ENCODE measurements at places on chromosomes 3 and 15. TPM values are rescaled to one million over a fixed set of nuclear protein-coding genes. Genes with fewer than 3 reads are reported as not detected.

- H3K36me3 ChIP-seq: no peaks in the 10 kb centered on the region
- H3K27me3 ChIP-seq: peaks cover 19% of the 10 kb centered on the region
- no peak overlapping the region for H3K27ac ChIP-seq
- ATAC-seq: no peak
- no peak overlapping the region for H3K4me3 ChIP-seq
Observed at GRCh38 chr15:87826119-87826747, 430.3 kb downstream of the NTRK3 start.

GRCh38 chr15:101436526-101436925 is 53.0 kb downstream of the PCSK6 start:
- no peak overlapping the region for H3K4me3 ChIP-seq
- peaks cover 15% of the 10 kb centered on the region for H3K27me3 ChIP-seq
- no peak overlapping the region for H3K27ac ChIP-seq
- no peaks in the 10 kb centered on the region for H3K4me1 ChIP-seq
- no peak for ATAC-seq

DNA sequence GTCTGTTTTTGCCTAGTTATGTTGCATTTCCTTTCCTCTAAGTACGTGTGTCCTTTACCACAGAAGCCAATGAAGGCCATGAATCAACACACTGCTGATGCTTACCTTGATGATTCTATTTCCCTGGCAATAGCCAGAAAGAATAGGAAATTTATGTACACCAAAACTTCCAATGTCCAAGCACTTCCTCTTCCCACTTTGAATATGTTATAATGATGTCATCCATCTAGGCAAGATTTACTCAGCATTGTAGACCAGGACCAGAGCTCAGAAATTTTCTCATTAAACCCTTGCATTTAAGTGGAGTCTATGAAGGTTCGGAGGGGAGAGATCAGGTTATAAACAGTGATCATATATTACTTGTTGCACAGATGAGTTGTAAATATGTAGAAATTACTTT is 126.0 kb downstream of the THRB start:
- no peak overlapping the region for H3K4me3 ChIP-seq
- H3K36me3 ChIP-seq: no peaks in the 10 kb centered on the region
- no peak for ATAC-seq
- H3K27ac ChIP-seq: no peak overlapping the region
- H3K4me1 ChIP-seq: no peaks in the 10 kb centered on the region

GRCh38 chr3:168025076-168025475 is 70.6 kb downstream of the GOLIM4 start:
- H3K36me3 ChIP-seq: no peaks in the 10 kb centered on the region
- H3K27ac ChIP-seq: peak overlapping the region; percentile 63

DNA sequence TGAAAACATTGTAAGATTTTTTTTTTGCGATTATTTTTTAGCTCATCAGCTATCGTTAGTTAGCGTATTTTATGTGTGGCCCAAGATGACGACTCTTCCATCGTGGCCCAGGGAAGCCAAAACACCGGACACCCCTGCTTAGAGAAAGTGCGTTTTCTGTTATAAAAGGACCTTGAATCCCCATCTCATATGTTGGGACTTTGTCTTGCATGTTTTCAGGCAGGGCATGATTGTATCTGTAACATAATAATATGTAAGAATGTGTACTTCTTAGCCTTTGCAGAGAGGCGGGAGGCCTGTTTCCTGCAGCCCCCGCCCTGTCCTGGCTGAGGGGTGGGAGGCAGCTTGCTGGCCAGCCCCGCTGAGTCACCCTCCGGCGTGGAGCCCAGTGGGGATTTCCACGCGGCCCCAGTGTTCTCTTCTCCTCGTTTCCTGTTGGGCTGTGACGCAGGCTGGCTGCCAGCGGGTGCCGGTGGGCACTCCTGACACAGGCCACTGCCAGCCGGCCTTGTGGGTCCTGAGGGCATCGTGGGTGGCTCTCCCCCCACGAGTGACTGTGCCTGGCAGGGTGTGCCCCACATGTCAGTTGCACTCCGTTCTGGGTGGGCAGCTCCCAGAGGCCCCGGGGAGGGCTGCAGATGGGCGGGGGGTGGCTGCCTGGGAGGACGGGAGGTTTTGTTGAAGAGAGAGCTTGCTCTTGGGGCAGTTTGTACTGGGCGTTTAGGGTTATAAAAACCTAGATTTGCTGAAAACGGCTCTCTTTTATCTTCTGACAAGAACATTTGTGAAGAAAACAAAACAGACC is 55.6 kb downstream of the SMAD3 start:
- H3K27me3 ChIP-seq: no peaks in the 10 kb centered on the region
- H3K27ac ChIP-seq: peak overlapping the region; percentile 95
- peaks cover 52% of the 10 kb centered on the region for H3K36me3 ChIP-seq
- peaks cover 62% of the 10 kb centered on the region for H3K4me1 ChIP-seq

Gene IL5RA
- not detected for total RNA-seq

Gene THSD4
- 0.08 TPM for total RNA-seq

Gene ADAMTSL3
- total RNA-seq: not detected

- H3K4me1 ChIP-seq: peaks cover 7% of the 10 kb centered on the region
- ATAC-seq: no peak
- no peak overlapping the region for H3K4me3 ChIP-seq
- H3K27me3 ChIP-seq: no peaks in the 10 kb centered on the region
- H3K27ac ChIP-seq: no peak overlapping the region
- H3K36me3 ChIP-seq: peaks cover 68% of the 10 kb centered on the region
Observed at GRCh38 chr15:34357653-34358052, 9.3 kb downstream of the LPCAT4 start.

DNA sequence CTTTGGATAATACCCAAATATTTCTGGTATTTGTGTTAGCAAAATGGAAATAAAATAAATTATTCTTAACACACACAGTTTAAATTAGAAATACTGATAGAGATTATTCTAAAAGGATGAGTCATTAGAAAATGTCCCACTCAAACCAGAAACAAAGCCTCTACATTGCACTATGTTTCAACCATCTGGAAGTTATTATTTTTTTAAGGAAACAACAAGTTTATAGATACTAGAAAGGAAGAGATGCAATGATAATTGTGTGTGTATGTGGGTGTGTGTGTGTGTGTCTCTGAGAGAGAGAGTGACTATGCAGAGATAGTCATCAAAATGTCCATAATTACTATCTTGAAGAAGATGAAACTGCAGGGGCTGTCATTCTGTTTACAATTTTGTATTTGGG is 1340.5 kb downstream of the ROBO1 start:
- ATAC-seq: no peak
- no peaks in the 10 kb centered on the region for H3K4me1 ChIP-seq
- H3K4me3 ChIP-seq: no peak overlapping the region
- no peaks in the 10 kb centered on the region for H3K36me3 ChIP-seq
- no peak overlapping the region for H3K27ac ChIP-seq

DNA sequence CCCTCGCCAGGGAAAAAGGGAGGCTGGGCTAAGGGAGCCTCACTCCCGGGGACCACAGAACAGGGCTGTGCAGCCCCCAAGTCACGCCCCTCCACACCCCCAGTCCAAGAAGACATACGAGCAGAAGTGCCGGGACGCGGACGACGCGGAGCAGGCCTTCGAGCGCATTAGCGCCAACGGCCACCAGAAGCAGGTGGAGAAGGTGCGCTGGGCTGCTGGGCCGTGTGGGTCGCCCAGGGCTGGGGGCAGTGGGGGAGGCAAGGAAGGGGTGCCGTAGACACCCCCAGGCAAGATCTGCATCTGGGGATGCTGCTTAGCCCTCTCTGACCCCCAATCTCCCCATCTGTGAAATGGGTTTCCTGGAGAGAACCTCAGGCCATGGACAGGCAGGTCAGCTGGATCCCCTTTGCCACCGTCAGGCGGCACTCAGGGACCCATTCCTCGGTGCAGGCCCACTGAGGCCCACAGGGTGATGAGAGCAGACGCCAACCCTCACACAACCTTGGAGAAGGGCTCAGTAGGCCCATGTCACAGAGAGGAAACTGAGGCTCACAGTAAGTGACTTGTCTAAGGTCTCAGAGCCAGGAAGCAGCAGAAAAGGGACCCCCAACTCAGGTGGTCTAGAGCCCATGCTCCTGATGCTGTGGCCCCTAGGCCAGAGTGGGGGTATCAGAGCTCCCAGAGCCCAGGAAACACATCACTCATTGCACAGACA is 33.7 kb downstream of the PSTPIP1 start:
- H3K27me3 ChIP-seq: no peaks in the 10 kb centered on the region
- H3K36me3 ChIP-seq: peaks cover 49% of the 10 kb centered on the region
- peaks cover under 1% of the 10 kb centered on the region for H3K4me1 ChIP-seq
- no peak for ATAC-seq
- H3K27ac ChIP-seq: peak overlapping the region; percentile 61

Gene MOBP
- not detected for total RNA-seq

- ATAC-seq: peak; percentile 23
- no peak overlapping the region for H3K27ac ChIP-seq
- peaks cover 26% of the 10 kb centered on the region for H3K27me3 ChIP-seq
- H3K36me3 ChIP-seq: no peaks in the 10 kb centered on the region
- H3K4me3 ChIP-seq: no peak overlapping the region
- H3K4me1 ChIP-seq: peaks cover 5% of the 10 kb centered on the region
Observed at GRCh38 chr15:69508659-69509058, 56.0 kb downstream of the RPLP1 start.

- peak overlapping the region; percentile 23 for H3K27ac ChIP-seq
- H3K36me3 ChIP-seq: peaks cover 94% of the 10 kb centered on the region
- no peak overlapping the region for H3K4me3 ChIP-seq
- H3K27me3 ChIP-seq: no peaks in the 10 kb centered on the region
Observed at GRCh38 chr3:47337656-47338055, 43.2 kb upstream of the PTPN23 start.

Gene KLHL25
- total RNA-seq: 4.6 TPM

GRCh38 chr15:92101708-92102394 is 248.3 kb downstream of the SLCO3A1 start:
- H3K27me3 ChIP-seq: no peaks in the 10 kb centered on the region
- H3K4me1 ChIP-seq: peaks cover 21% of the 10 kb centered on the region
- peak; percentile 51 for ATAC-seq
- peak overlapping the region; percentile 57 for H3K4me3 ChIP-seq
- peaks cover 13% of the 10 kb centered on the region for H3K36me3 ChIP-seq
- peak overlapping the region; percentile 79 for H3K27ac ChIP-seq

DNA sequence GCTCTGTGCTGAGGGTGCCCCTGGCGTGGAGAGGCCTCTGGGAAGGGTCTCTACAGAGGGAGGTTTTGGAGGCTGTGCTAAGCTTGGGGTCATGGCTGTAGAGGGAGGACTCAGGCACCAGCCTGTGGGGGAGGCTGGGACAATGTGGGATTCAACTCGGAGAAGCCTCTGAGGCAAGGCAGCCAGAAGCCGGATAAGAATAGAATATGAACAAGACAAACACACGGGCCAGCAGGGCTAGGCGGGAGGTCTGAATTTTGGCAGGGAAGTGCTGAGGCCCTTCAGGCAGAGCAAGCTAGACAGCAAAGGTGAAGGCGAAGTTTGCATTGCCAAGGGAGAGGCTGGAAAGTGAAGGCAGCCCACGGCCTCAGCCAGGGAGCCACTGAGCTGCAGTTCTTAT is 612.1 kb upstream of the NR2F2 start:
- no peaks in the 10 kb centered on the region for H3K4me1 ChIP-seq
- H3K36me3 ChIP-seq: no peaks in the 10 kb centered on the region
- ATAC-seq: no peak
- H3K27me3 ChIP-seq: no peaks in the 10 kb centered on the region
- H3K27ac ChIP-seq: no peak overlapping the region
- H3K4me3 ChIP-seq: no peak overlapping the region

Gene BUB1B
- 99.5 TPM for total RNA-seq

- H3K4me1 ChIP-seq: peaks cover 7% of the 10 kb centered on the region
- peaks cover 3% of the 10 kb centered on the region for H3K27me3 ChIP-seq
- no peaks in the 10 kb centered on the region for H3K36me3 ChIP-seq
- ATAC-seq: no peak
- no peak overlapping the region for H3K4me3 ChIP-seq
- no peak overlapping the region for H3K27ac ChIP-seq
Observed at GRCh38 chr15:93929375-93930094, 301.8 kb upstream of the MCTP2 start.

Gene GP5
- total RNA-seq: 1.4 TPM

DNA sequence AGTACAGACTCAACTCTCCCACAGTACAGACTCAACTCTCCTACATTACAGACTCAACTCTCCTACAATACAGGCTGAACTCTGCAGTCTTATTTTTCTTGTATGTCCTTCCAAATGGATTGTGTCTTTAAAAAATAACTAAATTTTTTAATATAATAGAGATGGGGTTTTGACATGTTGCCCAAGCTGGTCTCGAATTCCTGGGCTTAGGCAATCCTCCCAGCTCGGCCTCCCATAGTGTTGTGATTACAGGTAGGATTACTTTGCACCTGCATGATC is 31.2 kb upstream of the UBXN7 start:
- no peak overlapping the region for H3K4me3 ChIP-seq
- H3K36me3 ChIP-seq: peaks cover 18% of the 10 kb centered on the region
- H3K4me1 ChIP-seq: peaks cover 25% of the 10 kb centered on the region
- ATAC-seq: no peak
- no peak overlapping the region for H3K27ac ChIP-seq
- H3K27me3 ChIP-seq: no peaks in the 10 kb centered on the region

- no peaks in the 10 kb centered on the region for H3K4me1 ChIP-seq
- H3K27me3 ChIP-seq: no peaks in the 10 kb centered on the region
- H3K36me3 ChIP-seq: no peaks in the 10 kb centered on the region
- no peak overlapping the region for H3K27ac ChIP-seq
- no peak overlapping the region for H3K4me3 ChIP-seq
- no peak for ATAC-seq
Observed at GRCh38 chr3:189457201-189457607, 174.0 kb upstream of the TP63 start.

Gene SOX14
- not detected for total RNA-seq

DNA sequence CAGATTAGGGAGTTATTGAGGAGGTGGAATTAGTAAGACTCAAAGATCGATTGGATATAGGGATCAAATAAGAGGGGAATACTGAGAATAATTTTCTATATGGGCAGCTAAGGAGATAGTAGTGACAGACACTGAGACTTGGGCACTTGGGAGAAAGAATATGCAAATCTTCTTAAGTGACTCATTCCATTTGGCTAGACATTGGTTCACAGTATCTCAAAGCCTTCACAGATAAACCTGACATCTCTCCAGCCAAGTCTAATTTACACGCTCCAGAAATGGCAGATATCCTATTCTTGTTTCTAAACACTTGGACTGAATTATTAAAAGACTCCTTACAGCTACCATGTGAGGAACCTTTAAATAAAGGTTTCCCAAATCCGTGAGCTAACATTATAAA is 104.6 kb upstream of the ADAMTS9 start:
- H3K4me3 ChIP-seq: no peak overlapping the region
- no peak overlapping the region for H3K27ac ChIP-seq
- ATAC-seq: no peak
- H3K4me1 ChIP-seq: no peaks in the 10 kb centered on the region
- no peaks in the 10 kb centered on the region for H3K36me3 ChIP-seq

DNA sequence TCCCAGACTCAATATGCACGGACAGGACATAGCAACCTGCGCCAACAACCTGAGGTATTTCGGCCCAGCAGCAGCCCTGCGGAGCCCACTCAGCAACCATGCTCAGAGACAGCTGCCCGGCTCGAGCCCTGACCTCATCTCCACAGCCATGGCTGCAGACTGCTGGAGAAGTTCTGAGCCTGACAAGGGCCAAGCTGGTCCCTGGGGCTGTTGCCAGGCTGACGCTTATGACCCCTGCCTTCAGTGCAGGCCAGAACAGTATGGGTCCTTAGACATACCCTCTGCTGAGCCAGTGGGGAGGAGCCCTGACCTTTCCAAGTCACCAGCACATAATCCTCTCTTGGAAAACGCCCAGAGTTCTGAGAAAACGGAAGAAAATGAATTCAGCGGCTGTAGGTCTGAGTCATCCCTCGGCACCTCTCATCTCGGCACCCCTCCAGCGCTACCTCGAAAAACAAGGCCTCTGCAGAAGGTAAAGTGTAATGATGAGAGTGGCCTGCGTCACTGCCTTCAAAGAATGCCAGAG is 25.5 kb downstream of the TMEM41A start:
- H3K4me3 ChIP-seq: no peak overlapping the region
- H3K27ac ChIP-seq: no peak overlapping the region

Gene WDR93
- not detected for total RNA-seq
